Trophoblast cell (in vitro differentiated cells and primary cell): ENCODE measurements at places on chromosomes 7 and 10.

- no peak for DNase-seq
- no peak overlapping the region for H3K27ac ChIP-seq
- no peaks in the 10 kb centered on the region for H3K27me3 ChIP-seq
- H3K4me3 ChIP-seq = peak overlapping the region; percentile 93
- no peaks in the 10 kb centered on the region for H3K36me3 ChIP-seq
- H3K4me1 ChIP-seq = peaks cover 16% of the 10 kb centered on the region
These were observed 1.3 kb downstream of the FRAT2 start for GRCh38 chr10:97333351-97333600.

DNA sequence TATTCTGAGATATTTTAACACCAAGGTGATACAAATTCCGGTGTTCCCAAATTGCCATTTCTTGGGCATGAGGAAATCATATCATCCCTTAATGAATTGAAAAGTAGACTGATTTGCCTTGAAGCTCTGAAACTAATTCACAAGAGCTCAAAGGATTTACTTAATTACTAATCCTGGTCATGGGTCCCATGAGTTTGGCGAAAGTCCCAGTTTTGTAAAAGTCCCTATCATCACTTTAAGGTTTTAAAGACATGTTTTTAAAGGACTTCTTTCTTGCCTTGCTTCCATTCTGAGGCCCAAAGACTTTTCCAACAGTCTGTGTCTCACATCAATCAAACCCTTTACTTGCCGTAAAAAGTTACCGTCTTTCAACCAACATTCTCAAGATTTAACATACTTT lies 377.9 kb downstream of the DNAJB9 start:
- H3K4me3 ChIP-seq = no peak overlapping the region
- no peak for DNase-seq
- no peaks in the 10 kb centered on the region for H3K27me3 ChIP-seq
- no peaks in the 10 kb centered on the region for H3K4me1 ChIP-seq
- H3K27ac ChIP-seq = no peak overlapping the region
- no peaks in the 10 kb centered on the region for H3K36me3 ChIP-seq

- no peaks in the 10 kb centered on the region for H3K36me3 ChIP-seq
- no peak for DNase-seq
- no peak overlapping the region for H3K27ac ChIP-seq
- no peak overlapping the region for H3K4me3 ChIP-seq
- no peaks in the 10 kb centered on the region for H3K27me3 ChIP-seq
- no peaks in the 10 kb centered on the region for H3K4me1 ChIP-seq
These were observed 193.5 kb downstream of the SEC23IP start for GRCh38 chr10:120086066-120086465.

DNA sequence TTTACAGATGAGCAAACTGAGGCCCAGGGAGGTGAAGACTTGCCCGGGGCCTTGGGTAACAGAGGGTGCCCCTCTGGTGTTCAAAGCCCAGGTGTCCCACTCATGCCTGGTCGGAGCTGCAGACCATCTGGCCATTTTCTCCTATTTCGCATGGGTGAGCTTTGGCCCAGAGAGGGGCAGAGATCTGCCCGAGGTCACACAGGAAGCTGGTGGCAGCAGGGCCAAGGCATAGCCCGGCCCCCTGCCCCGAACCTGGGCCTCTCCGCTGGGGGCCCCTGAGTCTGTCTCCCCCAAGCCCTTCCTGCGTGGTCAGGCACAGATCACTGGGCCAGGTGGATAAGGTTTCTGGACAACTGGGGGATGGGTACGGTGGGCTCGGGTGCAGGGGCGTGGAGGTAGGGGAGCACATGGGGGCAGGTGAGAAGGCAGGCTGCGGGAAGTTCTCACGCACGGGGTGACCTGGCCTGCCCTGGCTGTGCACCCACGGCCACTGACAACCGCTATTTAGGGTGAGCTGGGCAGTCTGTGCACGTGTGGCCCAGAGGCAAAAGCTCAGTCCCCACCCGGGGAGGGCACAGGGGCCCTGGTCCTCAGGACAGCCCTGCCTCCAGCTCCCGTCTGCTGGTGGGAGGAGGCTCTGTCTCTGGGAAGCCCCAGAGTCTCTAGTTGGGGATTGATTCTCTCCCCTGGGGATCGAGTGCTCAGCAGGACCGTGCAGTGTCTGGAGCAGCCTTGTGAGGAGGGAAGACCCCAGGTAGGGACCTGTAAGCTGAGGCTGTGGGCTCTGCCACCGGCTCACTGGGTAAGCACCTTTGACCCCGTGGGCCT lies 68.6 kb downstream of the UNCX start:
- H3K4me1 ChIP-seq = no peaks in the 10 kb centered on the region
- H3K4me3 ChIP-seq = no peak overlapping the region
- H3K27me3 ChIP-seq = no peaks in the 10 kb centered on the region
- H3K27ac ChIP-seq = no peak overlapping the region
- H3K36me3 ChIP-seq = no peaks in the 10 kb centered on the region

GRCh38 chr10:116848944-116849247 lies 403 bp upstream of the ENO4 start:
- H3K27me3 ChIP-seq = no peaks in the 10 kb centered on the region
- peak overlapping the region; percentile 62 for H3K27ac ChIP-seq
- DNase-seq = no peak
- H3K36me3 ChIP-seq = no peaks in the 10 kb centered on the region

GRCh38 chr10:92990615-92991014 lies 70.0 kb upstream of the CYP26C1 start:
- DNase-seq = no peak
- H3K27ac ChIP-seq = no peak overlapping the region
- H3K27me3 ChIP-seq = no peaks in the 10 kb centered on the region

GRCh38 chr7:41878309-41879295 lies 175.7 kb upstream of the INHBA start:
- DNase-seq = no peak
- H3K4me3 ChIP-seq = no peak overlapping the region
- H3K4me1 ChIP-seq = peaks cover 24% of the 10 kb centered on the region
- no peaks in the 10 kb centered on the region for H3K27me3 ChIP-seq
- peaks cover 2% of the 10 kb centered on the region for H3K36me3 ChIP-seq
- peak overlapping the region; percentile 60 for H3K27ac ChIP-seq

DNA sequence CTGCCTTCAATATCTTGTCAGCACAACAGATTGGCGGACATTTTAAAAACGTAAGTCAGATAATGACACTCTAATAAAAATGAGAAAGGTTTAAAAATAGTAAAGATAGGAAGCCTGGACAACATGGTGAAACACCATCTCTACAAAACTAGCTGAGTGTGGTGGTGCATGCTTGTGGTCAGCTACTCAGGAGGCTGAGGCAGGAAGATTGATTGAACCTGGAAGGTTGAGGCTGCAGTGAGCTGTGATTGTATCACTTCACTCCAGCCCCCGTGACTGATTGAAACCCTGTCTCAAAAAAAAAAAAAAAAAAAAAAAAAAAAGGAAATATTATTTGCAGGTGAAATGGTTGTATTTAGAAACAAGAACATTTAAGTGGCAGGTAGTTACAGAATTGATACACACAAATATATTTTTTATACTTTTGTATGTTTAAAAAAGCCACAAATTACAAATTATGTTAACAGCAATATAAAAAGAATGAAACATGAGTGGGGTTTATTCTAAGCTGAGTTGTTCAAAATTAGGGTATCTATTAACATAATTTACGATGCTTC lies 141.9 kb downstream of the ADK start:
- H3K4me3 ChIP-seq = no peak overlapping the region
- H3K27ac ChIP-seq = no peak overlapping the region
- H3K36me3 ChIP-seq = peaks cover 2% of the 10 kb centered on the region
- DNase-seq = no peak

DNA sequence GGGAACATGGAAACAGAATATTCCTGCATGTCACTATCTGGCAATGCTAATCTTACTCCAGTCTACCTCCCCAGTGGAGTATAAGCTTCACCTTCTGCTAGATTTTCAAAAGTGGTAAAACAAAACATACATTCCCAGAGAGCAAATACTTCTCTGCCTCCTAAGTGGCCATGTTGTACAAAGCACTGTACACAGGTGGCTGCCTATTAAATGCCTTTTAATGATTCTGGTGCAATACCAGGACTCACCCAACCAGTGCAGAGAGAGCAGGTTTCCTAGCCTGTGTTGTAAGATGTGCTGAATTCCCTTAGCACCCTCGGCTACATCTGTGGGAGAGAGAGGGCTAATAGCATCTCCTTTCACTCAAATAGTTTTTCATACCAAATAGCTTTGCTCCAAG lies 684.3 kb upstream of the NRP1 start:
- DNase-seq = no peak
- H3K4me3 ChIP-seq = no peak overlapping the region
- no peaks in the 10 kb centered on the region for H3K27me3 ChIP-seq
- H3K4me1 ChIP-seq = no peaks in the 10 kb centered on the region
